Hindlimb muscle (tissue), 1 donor: ENCODE measurements at places on chromosomes 1 and 21.

DNA sequence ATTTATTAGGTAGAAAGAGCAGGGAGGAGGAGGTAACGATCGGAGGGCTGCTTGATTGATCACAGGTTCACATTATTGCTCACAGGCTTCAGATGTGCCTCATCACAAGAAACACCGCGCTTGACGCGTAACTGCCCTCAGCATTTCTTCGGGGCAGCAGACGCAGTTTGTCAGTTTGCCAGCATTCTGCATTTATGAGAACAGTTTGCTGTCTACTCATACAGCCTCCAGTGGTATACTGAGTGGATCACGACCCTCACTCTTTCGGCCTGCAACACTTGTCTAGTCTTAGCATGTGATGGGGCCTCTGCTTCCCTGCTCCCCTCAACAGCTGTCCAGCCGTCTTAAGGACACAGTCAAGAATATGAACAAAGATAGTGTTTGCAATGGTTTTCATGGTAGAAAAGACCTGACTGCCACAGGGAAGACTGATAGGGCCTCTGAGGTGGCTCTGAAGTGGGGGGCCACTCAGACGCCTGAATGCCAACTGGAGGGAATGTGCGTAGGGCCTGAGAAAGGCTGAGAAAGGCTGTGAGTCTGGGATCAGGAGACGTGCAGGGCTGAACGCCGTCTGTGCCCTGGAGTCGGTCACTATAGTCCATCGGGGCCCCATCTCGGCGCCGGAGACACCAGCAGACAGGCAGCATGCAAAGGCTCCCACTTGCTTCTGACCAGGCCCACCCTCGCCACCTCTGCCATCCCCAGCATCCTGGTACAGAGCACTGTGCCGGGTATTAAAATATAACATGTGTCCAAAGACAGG, 45.0 kb downstream of the UBE2G2 start:
- no peak for DNase-seq

- DNase-seq: no peak
Observed at GRCh38 chr1:59457786-59458185, 160.9 kb downstream of the FGGY start.

DNA sequence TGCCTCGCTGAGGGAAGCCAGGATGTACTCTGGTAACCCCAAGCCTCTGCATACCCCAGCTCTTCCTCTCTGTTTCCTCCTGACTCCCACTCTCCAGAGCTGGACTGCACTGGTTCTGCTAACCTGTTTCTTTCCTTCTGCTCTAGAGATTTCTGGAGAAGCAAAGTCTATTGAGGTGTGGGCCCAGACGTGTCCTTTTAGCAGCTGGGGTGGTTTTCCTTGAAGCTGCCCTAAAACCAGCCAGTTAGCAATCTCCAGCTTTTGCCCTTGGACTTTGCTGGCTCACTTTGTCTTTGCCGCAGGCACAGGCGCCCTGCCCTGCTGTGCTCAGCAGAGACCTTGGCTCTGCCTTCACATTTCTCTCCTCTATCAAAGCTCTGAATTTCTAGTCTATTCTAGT, 171.8 kb upstream of the IVNS1ABP start:
- DNase-seq: no peak

DNA sequence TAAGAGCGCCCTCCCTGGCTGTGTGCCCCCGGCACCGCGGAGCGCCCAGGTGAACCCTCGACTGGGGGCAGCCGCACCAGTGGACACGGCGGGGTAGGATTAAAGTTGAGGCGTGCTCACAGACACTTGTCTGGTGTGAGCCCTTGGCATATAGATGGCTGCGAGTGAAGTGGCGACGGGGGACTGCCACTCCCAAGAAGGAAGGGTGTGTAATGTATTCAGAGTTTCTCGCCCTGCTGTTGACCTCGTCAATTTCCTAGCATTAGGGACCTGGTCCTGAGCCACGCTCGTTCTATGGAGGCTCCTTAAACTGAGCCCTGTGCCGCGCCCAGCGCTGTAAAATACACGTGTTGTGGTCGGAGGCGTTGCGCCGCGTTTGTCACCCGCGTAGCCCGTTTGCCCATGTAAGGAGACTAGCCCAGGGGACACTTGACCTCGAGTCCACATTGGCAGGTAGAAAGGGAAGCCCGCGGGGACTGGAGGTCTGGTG, 554 bp downstream of the EVA1C start:
- no peak for DNase-seq

- DNase-seq: no peak
Observed at GRCh38 chr1:236301958-236302335, 20.2 kb upstream of the ERO1B start.

GRCh38 chr1:16967962-16968361, 12.5 kb downstream of the MFAP2 start:
- DNase-seq: no peak

GRCh38 chr1:189693140-189693539, 784.5 kb downstream of the BRINP3 start:
- DNase-seq: no peak

- no peak for DNase-seq
Observed at GRCh38 chr21:35905963-35906345, 154.4 kb downstream of the SETD4 start.
